ENCODE measurements at places on chromosomes 6 and 20.

DNA sequence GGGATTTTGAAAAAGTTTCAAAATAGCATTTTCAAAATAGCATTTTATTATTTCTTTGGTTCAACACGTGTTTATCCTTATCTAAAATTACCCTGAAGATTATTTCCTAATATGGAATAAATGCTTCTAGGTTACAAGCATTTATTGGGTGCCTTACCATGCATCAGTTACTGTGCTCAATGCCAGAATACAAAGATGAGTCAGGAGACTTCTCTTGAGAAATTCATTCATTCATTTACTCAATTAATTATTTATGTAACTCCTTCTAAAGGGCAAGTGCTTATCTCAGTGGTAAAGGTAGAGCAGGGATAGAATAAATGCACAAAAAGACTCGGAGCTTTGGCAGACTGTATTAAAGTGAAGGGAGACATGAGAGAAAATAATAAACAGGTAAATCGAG, 150.1 kb upstream of the PDE7B start:
- no peak for DNase-seq

- DNase-seq, result no peak
These were observed 23.7 kb upstream of the PPP1R14C start for GRCh38 chr6:150119173-150119572.

GRCh38 chr6:152233547-152234320, 403.4 kb downstream of the SYNE1 start:
- DNase-seq, result peak; percentile 1

GRCh38 chr20:6333110-6333509, 210.3 kb upstream of the FERMT1 start:
- no peak for DNase-seq

GRCh38 chr6:111642463-111643158, 36.9 kb upstream of the TRAF3IP2 start:
- DNase-seq, result peak; percentile 45

- DNase-seq, result no peak
These were observed 2.0 kb upstream of the GTPBP2 start for GRCh38 chr6:43630980-43631619.

DNA sequence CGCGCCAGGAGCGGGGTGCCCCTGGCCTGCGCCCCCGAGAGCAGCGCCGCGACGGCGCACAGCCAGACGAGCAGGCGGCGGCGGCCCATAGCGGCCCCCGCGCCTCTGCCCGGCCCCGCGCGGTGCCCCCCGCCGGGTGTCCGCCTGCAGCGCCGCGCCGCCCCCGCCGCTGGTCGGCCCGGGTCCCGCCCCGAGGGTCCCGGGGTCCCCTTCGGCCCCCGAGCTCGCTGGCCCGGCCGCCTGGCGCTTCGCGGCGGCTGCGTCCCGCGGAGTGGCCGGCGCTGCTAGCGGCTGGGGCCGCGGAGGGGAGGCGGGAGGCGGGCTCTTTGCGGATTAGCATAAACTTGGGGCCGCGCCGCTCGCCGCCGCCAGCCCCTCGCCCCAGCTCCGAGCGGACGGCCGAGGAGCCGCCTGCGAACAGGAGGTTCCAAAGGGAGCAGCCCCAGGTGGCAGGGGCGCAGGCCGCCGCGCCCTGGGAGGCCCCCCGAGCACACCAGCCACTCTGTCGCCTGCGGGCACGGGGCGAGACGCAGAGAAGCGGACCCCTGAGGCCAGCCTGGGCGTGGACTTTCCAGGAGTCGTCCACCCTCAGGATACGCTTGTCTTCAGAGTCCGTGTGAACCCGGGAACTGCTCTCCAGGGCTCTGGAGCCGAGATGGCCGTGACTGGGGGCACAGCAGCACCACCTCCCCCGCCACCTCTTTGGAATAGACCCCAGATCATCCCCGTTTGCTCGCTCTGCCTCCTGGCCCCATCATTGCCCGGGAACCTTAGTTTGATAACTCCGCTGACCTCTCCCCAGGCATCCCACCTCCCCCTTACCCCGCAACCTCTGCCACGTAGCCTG, at the start of gene EMILIN3:
Gene EMILIN3, minus strand, starts transcription at position 273 of the 847 bp plus-strand sequence. Its CDS starts 184 bp downstream, at position 89.
- DNase-seq, result no peak

DNA sequence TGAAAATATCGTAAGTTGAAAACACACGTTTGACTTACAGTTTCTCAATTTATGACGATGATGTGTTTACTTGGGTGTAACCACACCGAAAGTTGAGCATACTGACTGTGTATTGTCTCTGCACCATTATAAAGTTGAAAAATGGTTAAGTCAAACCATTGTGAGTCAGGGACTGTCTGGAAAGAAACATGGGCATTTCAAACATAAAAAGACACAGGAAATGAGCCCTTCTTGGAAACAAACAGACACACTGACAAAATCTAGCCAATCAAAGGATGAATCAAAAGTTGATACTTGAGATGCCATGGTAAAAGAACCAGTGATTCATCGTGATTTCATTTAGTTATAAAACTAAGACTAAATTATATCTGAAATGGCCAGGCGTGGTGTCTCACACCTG, 5.3 kb downstream of the POPDC3 start:
- DNase-seq, result no peak

- peak; percentile 75 for DNase-seq
These were observed 284.7 kb upstream of the TAB2 start for GRCh38 chr6:149032599-149033405.

GRCh38 chr6:36386495-36387439, 702 bp downstream of the ETV7 start:
- peak; percentile 9 for DNase-seq

DNA sequence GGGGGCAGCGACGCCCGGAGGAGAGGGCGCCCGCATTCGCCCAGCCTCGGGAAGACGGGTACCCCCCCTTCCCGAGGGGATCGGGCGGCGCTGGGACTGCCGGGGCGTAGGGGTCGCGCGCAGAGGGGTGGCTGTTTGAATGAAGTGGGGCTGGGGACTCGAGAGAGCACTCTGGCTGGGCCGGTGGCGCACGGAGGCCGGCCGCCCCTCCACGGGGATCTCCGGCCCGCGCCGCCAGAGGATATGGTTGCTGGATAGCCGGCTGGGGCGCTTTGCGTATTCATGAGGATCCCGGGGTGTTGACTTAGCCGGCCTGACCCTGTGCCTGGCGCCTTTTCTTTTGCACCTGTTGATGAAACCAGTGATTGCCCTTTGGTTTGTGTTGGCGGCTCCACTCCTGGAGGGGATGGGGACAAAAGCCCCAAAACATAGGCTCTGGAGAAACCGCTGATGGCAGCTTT, 469 bp downstream of the SYNJ2 start:
- DNase-seq, result peak; percentile 51

DNA sequence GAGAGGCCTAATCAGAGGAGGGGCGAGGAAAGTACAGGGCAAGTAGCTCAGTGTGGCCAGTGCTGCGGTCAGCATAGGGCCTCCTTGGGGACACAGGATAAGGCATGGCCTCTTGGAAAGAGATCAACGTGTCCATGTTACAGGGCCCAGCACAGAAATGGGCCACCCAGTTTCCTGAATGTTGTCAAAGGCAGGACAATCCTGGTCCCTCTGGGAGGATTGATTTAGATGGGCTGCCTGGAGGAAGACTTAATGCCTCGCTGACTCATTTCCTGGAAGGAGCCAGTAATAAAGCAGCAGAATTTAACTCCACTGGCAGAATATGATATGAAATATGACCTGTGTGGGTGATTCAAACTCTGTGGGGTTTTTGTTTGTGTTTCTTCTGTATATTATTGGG, 16.6 kb downstream of the DDO start:
- DNase-seq, result no peak

DNA sequence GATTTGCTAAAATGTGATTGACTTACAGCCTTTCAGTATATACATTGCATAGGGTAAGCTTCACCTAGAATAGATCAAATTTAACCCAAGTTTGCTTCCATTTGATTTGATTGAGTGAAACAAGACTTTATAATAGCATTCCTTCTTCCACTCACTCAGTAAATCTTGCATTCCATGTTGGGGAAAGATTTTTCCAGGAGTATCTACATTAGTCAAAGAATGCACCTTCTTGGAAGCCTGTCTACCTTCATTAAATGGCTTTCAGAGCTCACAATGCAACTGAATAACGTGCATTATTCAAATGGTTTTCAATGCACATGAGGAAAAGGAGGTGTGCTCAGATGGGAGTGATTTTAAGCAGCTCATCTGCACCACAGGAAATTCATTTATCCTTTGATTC, 38.3 kb upstream of the TSHZ2 start:
- DNase-seq, result no peak

GRCh38 chr6:44271406-44271723, 1.1 kb downstream of the TMEM151B start:
- no peak for DNase-seq

DNA sequence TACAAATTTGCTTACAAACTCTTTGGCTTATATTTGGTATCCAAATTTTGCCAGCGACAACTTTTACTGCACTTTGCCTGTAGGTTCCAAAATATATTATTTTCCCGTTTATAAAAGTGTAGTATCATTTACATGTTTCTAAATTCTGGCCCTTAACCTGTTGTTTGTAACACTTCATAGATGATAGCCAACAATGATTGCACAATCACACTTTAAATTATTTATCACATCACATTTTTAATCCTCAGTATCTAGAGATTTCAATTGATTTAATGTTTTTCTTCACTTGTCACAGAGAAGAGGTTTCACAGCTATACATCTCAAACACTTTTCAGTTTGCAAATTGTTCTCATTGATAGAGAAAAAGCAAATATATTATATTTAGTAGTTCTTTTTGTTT, 1151.2 kb upstream of the EYS start:
- DNase-seq, result no peak

DNA sequence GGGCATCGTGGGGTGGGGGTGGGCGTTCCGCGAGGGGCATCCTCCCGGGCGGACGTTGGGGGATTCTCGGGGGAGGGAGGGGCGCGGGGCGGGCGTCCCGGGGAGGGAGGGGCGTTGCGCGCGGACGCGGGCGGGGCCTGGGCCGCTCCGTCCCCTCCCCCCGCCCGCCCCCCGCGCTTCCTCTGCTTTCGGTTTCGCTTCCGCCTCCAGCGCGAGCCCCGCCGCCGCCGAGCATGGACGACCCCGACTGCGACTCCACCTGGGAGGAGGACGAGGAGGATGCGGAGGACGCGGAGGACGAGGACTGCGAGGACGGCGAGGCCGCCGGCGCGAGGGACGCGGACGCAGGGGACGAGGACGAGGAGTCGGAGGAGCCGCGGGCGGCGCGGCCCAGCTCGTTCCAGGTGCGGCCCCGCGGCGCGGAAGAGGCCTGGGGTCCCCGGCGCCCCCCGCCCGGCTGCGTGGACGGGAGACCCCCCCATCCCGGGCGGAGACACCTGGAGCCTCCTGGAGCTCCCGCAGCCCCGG, at the start of gene OGFR:
Gene OGFR, plus strand, starts transcription at position 209 of the 528 bp plus-strand sequence. Its CDS starts 25 bp downstream, at position 234.
- peak; percentile 65 for DNase-seq

DNA sequence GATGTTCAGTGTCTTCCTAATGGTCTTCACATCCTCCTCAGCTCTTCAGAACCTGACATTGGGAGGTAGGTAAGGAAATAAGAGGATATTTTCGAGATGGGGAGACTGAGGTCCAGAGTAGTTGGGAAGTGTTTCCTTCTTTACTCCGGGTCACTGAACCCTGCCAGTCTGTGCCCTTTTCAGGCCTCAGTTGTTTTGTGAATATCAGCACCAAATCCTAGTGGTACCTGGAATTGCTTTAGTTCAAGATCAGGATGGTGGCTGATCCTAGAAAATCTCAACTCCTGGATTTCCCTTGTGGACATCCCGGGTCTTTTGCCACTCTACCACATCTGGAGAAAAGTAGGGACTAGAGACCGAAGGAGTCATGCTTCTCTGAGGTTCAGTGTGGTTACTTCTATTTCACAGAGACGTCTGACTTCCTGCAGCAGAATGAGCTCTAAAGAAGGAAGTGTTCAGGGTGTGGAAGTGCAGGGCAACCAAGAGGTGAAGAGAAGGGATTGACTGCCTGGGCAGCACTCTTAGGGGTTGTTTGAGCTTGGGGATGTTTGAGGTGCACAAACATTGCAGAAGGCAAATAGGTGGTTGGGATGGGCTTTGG, 995 bp downstream of the STK4 start:
- DNase-seq, result no peak

GRCh38 chr6:46366190-46366900, 124.9 kb downstream of the RCAN2 start:
- no peak for DNase-seq

GRCh38 chr6:157790548-157791160, 32.4 kb upstream of the SNX9 start:
- no peak for DNase-seq

- no peak for DNase-seq
These were observed 1005.4 kb downstream of the GRIK2 start for GRCh38 chr6:102398788-102399390.

GRCh38 chr6:163513570-163514166, 99.2 kb downstream of the QKI start:
- no peak for DNase-seq

DNA sequence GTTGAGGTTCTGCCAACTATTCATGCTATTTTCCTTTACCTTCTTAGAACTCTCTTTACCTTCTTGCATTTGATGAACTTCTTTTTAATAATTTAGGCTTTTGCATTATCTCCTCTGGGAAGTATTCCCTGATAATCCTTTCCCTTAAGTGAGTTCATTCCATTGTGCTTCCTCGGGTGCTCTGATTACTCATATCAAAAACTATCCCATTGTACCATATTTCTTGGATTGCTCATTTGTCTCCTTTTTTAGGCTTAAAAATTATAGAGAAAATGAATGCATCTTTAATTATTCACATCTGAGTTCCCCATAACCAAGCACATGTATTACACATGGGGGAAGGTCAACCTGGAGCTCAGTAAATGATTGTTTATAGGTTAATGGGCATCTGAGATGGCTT, 2.5 kb downstream of the CALHM4 start:
- no peak for DNase-seq

DNA sequence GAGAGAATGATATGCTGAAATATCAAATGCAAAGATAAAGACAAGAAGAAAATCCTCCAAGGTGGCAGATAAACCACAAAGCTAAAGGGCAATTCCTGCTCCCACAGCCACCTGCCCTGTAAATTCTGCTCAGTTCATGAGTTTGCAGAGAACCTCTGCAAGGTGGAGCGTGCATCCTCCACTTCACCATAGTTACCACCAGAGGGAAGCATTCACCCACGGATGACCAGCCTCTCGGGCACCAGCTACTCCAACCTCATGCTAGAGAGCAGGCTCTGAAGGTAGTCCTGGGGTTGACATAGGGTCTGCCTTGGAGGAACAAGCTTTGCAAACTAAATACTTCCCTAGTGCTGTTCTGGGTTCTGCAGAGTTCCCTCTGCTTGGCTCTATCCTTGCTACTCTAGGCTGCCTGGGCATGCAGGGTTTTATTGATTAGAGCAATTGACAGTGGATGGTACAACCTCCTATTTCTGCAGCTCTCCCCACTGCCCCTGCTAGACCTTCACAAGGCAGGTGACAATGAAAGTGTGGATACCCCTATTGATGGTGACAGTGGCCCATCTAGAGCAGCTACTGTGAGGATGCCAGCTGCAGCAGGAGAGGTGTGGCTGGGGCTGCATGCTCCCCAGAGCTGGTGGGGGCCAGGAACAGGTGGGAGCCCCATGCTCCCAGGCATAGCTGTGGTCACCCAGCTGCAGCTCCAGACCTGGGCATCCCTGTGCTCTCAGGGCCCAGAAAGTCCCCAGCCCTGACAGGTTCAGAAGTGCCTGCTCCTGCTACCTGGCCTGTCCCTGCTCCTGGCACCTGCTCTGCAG, 51.1 kb downstream of the GGTLC1 start:
- peak; percentile 56 for DNase-seq

GRCh38 chr20:14634665-14635064, 297.3 kb upstream of the FLRT3 start:
- DNase-seq, result no peak

GRCh38 chr20:6094063-6094462, 28.8 kb downstream of the FERMT1 start:
- no peak for DNase-seq

All from activated CD4-positive, alpha-beta T cell treated with anti-CD3 and anti-CD28 coated beads, Interleukin-2, amount 50 U/mL, for 48 hours (primary cell).